ENCODE measurements at places on chromosomes 1 and 21.

DNA sequence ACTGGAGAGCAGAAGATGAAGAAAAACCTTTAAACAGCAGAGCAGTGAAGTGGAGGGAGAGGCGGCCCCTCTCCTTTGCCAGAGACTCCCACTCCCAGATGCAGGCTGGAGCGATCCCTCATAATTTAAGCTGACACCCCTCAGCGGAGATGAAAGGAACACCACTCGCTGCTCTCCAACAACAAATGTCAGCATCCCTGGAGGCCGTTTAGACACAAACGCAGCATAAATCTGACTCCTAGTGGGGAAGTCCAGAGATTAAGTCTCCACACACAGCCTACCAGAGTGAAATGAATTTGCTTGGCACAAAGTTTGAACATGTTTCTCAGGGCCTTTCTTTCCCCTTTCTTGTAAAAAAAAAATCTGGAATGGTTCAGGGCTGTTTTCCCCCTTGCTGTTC is 137.8 kb downstream of the LMX1A start:
- DNase-seq = no peak

DNA sequence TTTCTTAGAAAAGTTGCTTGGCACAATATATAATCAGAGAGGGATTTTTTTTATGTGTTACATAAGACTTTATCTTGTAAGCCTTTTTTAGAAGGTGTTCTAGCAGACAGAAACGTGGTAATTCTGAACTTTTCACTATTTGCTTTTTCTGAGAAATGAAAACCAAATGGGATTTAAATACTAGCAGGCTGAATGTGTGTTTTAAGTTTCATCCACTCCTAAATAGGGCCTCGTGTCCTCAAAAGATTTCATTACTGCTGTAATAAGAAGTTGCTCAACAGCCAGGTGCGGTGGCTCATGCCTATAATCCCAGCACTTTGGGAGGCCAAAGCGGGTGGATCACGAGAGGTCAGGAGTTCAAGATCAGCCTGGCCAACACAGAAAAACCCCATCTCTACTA is 44.7 kb upstream of the FMO2 start:
- DNase-seq = no peak

DNA sequence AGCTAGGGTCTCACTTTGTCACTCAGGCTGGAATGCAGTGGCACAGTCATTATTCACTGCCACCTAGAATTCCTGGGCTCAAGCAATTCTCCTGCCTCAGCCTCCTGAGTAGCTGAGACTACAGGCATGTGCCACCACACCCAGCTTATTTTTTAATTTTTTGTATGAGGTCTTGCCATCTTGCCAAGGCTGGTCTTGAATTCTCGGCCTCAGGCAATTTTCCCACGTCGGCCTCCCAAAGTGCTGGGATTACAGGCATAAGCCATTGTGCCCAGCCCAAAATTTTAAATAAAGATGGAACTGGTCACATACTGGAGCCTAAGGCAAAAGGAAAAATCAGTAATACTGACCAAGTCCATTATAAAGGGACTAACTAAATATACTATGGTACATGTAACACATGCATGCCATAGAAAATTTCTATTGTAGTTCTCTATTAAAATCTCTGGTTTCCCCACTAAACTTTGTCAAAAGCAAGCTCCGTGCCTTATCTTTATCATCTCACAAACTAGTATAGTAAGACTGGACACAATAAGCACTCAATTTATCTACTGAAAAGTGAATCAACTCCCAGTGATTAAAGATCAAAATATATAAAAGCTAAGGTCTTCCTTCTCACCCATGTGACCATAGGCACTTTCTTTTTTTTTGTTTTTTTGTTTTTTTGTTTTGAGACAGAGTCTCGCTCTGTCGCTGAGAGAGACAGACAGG is 61.6 kb downstream of the HSF2BP start:
- DNase-seq = no peak

DNA sequence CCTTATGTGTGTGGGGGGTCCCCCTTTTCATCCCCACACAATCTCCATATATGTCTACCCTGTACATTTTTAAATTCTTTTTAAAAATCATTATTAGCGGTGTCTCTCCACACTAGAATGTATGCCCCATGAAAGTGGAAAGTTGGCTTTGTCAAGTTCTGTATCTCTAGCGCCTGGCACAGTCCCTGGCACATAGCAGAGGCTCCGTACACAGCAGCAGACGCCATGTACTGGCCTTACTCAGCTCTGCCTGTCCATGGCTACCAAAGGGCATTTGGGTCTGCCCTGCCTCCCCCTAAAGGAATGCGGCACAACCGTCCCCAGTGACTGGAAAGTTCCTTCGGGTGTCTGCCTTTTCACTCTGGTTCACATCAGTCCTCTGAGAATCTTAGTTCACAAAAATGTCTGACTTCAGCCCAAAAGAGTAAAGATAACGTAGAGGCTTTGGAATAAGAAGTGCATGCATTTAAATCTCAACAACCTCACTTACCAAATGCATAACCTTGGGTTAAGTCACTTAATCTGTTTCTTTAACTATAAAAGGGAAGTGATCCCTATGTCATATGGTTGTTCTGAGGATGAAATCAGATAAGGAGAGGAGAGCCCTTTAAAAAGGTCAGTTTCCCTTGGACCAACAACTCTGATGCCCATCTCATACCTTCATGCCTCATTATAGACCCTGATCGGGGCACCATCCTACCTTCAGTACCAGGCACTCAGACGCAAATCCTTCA is 61.1 kb downstream of the CD46 start:
- no peak for DNase-seq

- no peak for DNase-seq
Observed at GRCh38 chr1:235098547-235098946, 30.1 kb downstream of the TOMM20 start.

- DNase-seq = no peak
Observed at GRCh38 chr1:89587729-89588161, 45.2 kb upstream of the LRRC8C start.

DNA sequence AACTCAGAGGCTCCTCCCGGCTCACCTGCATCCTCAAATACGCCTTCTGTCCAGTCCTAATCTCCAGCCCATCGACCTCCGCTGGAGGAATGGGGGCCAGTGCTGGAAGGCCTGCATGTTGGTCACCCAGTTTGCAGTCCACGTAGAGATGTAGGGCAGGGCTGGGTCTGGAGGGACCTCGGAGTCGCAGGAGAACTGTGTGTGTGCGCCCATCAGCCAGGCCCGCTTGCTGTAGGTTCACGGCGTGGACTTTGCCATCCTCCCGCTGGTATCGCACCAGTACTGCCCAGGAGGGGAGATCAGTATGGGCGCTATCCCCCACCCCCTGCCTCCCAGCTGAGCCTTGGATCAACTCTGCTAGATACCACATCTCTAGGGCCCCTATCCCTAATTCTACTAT is 2.7 kb downstream of the THBS3 start:
- DNase-seq = no peak

DNA sequence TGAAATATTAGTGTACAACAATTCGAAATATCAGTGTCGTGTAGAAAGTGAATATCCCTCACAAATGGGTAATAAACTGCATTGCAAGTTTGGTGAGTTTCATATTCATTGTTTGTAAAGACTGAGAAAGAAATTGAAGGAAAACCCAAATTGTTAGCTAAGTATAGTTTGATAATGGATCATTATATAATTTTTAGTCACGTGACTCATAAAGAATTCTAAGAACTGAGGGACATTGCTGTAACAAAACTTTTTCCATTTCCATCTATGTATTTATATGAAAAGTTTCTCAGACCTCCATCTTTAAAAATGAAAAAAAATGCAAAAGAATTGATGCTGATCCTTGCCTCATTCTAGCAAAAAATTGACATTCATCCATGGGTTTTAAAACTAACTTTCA is 36.0 kb upstream of the SGIP1 start:
- DNase-seq = no peak

- DNase-seq = no peak
Observed at GRCh38 chr21:43806017-43806710, 16.8 kb downstream of the RRP1 start.

DNA sequence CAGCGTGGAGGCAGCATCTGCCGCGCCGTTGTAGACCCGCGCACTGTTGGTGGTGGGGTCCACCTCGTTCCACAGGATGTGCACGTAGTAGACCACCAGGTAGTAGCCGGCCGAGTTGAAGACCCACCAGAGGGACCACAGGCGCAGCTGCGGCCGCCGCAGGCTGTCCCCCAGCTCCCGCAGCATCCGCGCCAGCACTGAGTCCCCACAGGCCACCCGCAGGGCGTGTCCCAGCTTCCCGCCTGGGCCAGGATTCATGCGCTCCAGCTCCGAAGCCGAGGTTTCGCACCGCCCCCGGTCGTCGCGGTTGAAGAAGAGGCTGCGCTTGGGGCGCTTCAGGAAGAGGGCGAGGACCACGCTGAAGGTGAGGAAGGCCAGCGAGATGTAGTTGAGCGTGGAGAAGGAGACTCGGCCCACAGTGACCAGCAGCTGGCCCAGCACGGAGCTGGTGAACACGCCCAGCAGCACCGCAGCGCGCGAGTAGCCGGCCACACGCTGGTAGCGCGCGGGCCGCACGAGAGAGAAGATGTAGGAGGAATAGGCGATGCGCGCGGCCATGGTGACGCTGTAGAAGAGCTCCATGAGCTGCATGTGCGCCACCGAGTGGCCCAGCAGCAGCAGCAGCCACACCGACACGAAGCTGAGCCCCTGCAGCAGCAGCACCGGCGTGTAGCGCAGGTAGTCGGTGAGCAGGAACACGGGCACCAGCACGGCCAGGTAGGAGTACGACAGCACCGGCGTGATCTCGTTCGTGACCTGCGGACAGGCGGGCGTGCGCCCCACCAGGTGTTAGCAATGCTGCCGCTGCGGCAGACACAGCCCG is 10.6 kb downstream of the SLC19A1 start:
- DNase-seq = no peak

GRCh38 chr1:41678111-41678878 is 193.8 kb upstream of the EDN2 start:
- DNase-seq = no peak

GRCh38 chr1:1230656-1231399 is 973 bp downstream of the SDF4 start:
- no peak for DNase-seq
